Glutamatergic neuron (in vitro differentiated cells): ENCODE measurements at places on chromosomes 6 and 20. TPM values are rescaled to one million over a fixed set of nuclear protein-coding genes. Genes with fewer than 3 reads are reported as not detected.
A peak's percentile ranks its signal among the peaks of the same experiment; 100 is the strongest.

The NRSN1 gene
- total RNA-seq: 5.7 TPM

The SLC13A3 gene
- total RNA-seq: 5.8 TPM

The CRISP2 gene
- not detected for total RNA-seq

The TAAR9 gene
- total RNA-seq: not detected

The LY6G6D gene
- not detected for total RNA-seq

The TULP1 gene
- not detected for total RNA-seq

DNA sequence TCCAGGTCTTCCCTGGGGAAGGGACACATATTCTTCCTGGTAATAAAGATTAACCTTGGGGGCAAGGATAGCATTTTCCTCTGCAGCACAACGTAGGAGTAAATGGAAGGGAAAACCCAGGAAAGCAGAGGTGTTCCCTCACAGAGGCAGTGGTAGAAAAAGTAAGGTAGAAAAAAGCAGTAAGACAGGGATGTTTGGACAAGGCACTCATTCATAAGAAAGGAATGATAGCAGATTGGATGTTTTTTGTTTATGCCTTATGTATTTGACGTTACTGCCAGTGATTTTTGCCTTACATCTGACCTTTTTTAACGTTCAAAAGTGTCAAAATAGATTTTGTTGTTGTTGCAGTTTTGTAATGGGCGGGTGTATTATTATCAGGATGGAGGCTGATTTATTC lies 395.0 kb downstream of the CDKAL1 start:
- H3K27me3 ChIP-seq: no peaks in the 10 kb centered on the region
- H3K4me3 ChIP-seq: no peak overlapping the region
- no peaks in the 10 kb centered on the region for H3K4me1 ChIP-seq
- DNase-seq: no peak
- no peak overlapping the region for H3K27ac ChIP-seq

DNA sequence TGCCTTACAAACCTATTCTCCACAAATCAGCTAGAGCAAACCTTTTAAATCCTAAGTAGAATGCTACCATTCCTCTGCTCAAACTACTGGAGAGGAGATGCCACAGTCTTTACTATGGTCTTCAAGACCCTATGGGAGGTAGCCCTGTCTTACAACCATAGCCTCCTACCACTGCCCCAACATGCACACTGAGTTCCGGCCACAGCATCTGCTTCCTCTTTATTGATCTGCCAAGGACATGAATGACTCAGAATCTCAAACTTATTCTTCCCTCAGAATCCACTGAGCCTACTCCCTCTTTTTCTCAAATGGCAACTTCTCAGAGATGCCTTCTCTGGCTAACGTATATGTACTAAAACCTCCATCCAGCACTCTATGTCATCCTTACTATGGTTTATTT lies 12.2 kb upstream of the ANKEF1 start:
- H3K36me3 ChIP-seq: no peaks in the 10 kb centered on the region
- no peak overlapping the region for H3K4me3 ChIP-seq
- H3K4me1 ChIP-seq: no peaks in the 10 kb centered on the region
- H3K27me3 ChIP-seq: no peaks in the 10 kb centered on the region
- DNase-seq: no peak

DNA sequence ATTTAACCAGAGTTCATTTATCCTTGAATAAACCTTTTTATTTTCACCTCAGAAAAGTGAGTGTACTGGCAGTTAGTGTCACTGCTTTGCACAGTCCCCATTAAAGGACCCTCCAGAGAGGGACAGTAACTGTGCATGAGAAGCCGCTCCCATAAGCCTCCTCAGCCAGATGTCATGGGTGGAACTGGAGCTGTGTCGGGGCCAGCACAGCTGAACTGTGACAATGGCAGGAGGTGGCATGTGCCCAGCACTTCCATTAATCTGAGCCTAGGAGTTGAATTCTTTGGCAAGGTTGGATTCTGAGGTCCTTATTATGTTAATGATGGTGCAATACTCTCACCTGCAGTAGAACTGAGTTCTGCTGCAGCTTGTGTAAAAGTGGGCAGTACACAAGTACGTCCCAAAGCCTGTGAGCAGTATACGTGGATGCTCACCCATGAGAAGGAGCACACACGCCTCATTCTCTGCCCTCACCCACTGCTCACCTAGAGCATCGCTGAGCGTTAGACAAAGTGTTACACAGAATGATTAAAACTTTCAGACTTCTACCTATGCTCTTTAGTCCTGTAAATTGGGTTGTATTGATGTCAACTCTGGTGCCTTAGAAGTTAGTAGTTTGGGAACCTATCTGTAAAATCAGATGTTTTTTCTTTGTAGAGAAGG lies 11.9 kb upstream of the CSE1L start:
- DNase-seq: no peak
- no peaks in the 10 kb centered on the region for H3K27me3 ChIP-seq
- no peaks in the 10 kb centered on the region for H3K36me3 ChIP-seq
- no peak overlapping the region for H3K4me3 ChIP-seq

DNA sequence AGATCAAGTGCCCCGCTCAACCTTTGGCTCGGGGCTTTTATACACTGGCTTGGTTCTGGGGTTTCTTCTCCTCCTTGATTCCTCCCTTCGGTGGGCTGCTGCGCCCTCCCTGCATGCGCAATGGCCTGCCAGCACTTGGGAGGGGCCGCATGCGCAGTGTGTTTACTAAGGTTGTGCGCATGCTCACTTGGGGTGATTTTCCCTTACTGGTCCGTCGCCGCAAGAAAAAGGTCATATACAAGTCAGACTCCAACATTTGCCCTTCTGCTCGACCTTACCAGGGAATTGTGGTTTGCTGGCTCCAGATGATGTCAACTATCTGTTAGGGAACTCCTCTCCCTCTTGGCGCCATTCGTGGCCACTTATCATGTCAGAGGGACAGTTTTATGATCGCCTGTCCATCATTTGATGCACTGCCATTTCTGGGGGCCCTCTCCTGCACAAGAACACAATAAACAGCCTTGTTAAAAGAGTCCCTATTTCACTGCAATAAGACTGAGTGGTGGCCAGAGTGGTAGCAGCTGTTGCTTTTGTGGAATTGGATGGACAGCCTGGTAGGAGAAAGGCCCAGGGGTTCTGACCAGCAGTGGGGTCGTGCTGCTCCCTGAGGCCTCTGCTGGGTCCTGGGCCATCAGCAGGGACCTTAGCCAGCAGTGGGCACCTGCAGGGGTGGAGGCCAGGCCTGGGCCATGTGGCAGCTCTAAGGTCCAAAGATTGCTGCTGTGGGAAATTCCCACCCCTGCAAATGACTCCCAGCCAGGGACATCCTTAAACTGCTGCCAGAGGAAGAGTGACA lies 2.8 kb upstream of the LBP start:
- DNase-seq: no peak
- peaks cover 21% of the 10 kb centered on the region for H3K4me1 ChIP-seq
- no peaks in the 10 kb centered on the region for H3K36me3 ChIP-seq
- peak overlapping the region; percentile 68 for H3K27ac ChIP-seq
- H3K27me3 ChIP-seq: no peaks in the 10 kb centered on the region

DNA sequence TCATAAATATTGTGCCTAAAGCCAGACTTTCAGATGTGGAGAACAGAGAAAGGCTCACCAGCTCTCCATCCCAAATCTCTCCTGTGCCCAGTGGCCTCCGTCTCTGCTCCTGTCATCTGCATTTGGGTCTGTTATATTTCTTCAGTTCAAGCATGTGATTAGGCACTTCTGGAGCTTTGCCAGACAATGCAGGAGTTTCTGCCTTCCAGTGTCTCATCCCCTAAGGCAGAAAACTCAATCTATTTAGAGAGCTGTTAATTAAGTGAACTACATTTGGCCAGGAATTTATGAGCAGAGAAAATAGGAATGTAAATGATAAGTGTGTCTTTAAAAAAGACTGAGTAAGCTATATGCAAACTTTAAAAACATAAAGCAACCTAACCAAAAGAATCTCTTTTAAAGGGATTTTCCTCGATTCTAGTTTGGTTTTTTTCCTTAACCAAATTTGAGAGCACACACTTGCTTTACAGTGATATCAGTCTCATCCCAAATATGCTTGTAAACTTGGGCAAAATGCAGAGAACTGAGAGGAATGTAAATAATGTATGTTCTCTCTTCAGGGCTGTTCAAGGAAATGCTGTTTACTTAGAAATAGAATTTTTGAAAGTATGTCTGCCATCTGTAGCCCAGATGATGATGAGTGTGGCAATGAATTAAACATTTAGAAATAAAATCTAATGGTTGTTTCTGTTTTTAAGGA lies 113.9 kb downstream of the ELOVL4 start:
- H3K27me3 ChIP-seq: no peaks in the 10 kb centered on the region
- peak overlapping the region; percentile 13 for H3K27ac ChIP-seq
- H3K4me1 ChIP-seq: peaks cover 13% of the 10 kb centered on the region
- H3K4me3 ChIP-seq: no peak overlapping the region
- no peak for DNase-seq

DNA sequence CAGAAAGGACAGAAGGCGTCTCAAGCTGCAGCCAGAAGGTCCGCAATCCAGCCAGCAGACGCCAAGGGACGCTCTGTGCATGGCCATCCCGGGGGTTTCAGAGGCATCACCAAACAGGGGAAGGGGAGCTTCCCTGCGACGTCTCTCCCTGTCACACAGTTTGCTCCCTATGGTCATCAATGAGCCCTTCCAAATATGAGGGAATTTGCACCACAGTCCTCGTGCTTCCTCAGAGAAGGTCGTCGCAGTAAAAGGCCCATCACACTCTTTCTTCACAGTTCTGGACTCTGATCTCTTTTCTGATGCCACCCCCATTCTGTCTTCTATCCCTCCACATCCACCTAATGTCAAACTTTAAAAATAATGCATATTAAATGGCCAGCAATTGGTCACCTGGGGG lies 10.2 kb upstream of the FOXC1 start:
- H3K4me1 ChIP-seq: peaks cover 10% of the 10 kb centered on the region
- H3K27me3 ChIP-seq: peaks cover 11% of the 10 kb centered on the region
- H3K36me3 ChIP-seq: no peaks in the 10 kb centered on the region
- no peak overlapping the region for H3K27ac ChIP-seq

GRCh38 chr6:11224252-11224965 lies 8.1 kb downstream of the NEDD9 start:
- H3K27me3 ChIP-seq: peaks cover 3% of the 10 kb centered on the region
- H3K4me3 ChIP-seq: no peak overlapping the region
- peaks cover 2% of the 10 kb centered on the region for H3K4me1 ChIP-seq
- no peak for DNase-seq

- peaks cover 5% of the 10 kb centered on the region for H3K36me3 ChIP-seq
- DNase-seq: no peak
- no peak overlapping the region for H3K4me3 ChIP-seq
- H3K4me1 ChIP-seq: no peaks in the 10 kb centered on the region
Measured at GRCh38 chr6:165081944-165082532, 227.4 kb downstream of the C6orf118 start.

DNA sequence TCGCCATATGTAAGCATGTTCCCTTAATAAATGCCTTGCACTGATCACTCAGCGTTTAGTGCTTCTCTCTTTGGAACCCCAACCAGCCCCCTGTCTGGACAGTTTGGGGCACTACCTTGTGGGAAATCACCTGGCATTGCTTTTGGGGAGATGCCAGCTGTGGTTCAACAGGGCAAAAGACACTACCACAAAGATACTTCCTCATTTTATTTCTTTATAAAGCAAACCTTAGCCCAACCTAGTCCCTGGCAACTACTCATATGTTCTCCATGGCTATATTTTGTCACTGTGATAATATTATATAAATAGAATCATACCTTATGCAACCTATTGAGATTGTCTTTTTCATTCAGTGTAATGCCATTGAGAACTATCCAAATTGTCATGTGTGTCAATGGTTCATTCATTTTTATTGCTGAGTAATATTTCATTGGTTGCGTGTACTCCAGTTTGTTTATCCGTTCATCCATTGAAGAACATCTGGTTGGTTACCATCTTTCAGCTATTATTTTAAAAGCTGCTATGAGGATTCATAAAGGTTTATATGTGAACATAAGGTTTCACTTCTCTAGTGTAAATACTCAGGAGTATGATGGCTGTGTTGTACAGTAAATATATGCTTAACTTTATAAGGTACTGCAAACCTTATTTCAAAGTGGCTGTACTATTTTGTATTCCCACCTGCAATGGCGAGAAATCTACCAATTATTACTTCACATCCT lies 114.8 kb downstream of the MOXD1 start:
- H3K27ac ChIP-seq: no peak overlapping the region
- no peak for DNase-seq
- H3K36me3 ChIP-seq: no peaks in the 10 kb centered on the region
- H3K27me3 ChIP-seq: no peaks in the 10 kb centered on the region

DNA sequence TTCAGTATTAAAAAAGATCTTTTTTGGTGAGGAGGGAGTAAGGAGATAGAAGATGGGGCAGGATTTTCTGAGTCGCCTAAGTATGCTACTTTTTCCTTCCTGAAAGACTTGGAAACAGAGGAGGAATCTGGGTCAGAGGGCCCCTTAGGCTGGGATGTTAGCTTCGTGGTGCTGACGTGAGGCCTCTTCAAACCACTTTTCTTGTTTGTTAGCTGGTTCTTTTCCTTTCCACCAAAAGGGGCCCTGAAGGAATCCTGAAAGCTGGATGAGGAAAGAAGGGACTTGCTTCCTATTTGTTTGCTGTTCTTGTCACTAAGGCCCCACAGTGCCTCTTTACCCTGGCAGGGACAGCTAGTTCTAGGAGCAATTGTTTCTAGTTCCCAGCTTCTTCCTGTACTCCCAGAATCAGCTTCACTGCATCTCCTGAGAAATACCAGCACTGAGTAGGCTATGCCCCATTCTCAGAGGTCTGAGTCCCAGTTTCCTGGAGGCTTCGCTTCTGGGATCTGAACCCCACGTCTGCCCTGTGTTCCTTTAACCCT lies 2.2 kb upstream of the IL20RA start:
- no peaks in the 10 kb centered on the region for H3K36me3 ChIP-seq
- H3K4me1 ChIP-seq: no peaks in the 10 kb centered on the region
- H3K27ac ChIP-seq: no peak overlapping the region
- H3K4me3 ChIP-seq: no peak overlapping the region

GRCh38 chr6:28107506-28107905 lies 16.9 kb upstream of the ZSCAN16 start:
- no peak for DNase-seq
- no peak overlapping the region for H3K4me3 ChIP-seq
- H3K27me3 ChIP-seq: peaks cover 5% of the 10 kb centered on the region
- peaks cover 3% of the 10 kb centered on the region for H3K4me1 ChIP-seq
- no peak overlapping the region for H3K27ac ChIP-seq

DNA sequence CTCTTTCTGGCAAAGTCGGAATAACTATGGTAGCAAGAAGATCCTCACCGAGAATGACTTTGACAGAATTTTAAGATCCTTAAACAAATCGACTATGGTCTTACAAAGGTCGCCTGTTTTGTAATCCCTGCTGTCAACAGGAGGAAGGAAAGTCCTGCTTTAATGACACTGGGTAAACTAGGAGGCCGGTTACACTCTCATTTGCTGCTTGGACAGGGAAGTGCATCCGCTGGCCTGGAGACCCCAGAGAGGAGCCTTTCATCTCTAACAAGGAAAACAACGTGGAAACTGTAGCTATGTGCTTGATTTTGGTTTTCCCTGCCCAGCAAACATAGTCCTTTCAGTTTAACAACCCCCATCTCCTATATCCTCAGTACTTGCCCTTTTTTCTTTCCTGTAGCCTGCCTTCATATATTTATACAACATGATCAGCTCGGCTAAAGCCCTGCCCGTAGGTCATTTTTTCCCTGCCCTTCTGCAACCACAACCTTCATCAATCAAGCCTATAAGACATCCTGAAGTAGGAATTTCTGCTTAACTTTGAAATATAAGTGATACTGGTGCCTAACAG lies 97.2 kb upstream of the RIN2 start:
- no peaks in the 10 kb centered on the region for H3K36me3 ChIP-seq
- no peak overlapping the region for H3K27ac ChIP-seq
- peaks cover 5% of the 10 kb centered on the region for H3K27me3 ChIP-seq
- DNase-seq: no peak
- no peak overlapping the region for H3K4me3 ChIP-seq

GRCh38 chr6:36607683-36608386 lies 13.7 kb downstream of the SRSF3 start:
- H3K27ac ChIP-seq: no peak overlapping the region
- peaks cover 5% of the 10 kb centered on the region for H3K36me3 ChIP-seq
- peaks cover 1% of the 10 kb centered on the region for H3K27me3 ChIP-seq
- H3K4me3 ChIP-seq: no peak overlapping the region
- no peak for DNase-seq
- peaks cover 15% of the 10 kb centered on the region for H3K4me1 ChIP-seq
